ENCODE measurements at places on chromosomes 1 and 21.
A peak's percentile ranks its signal among the peaks of the same experiment; 100 is the strongest.

DNA sequence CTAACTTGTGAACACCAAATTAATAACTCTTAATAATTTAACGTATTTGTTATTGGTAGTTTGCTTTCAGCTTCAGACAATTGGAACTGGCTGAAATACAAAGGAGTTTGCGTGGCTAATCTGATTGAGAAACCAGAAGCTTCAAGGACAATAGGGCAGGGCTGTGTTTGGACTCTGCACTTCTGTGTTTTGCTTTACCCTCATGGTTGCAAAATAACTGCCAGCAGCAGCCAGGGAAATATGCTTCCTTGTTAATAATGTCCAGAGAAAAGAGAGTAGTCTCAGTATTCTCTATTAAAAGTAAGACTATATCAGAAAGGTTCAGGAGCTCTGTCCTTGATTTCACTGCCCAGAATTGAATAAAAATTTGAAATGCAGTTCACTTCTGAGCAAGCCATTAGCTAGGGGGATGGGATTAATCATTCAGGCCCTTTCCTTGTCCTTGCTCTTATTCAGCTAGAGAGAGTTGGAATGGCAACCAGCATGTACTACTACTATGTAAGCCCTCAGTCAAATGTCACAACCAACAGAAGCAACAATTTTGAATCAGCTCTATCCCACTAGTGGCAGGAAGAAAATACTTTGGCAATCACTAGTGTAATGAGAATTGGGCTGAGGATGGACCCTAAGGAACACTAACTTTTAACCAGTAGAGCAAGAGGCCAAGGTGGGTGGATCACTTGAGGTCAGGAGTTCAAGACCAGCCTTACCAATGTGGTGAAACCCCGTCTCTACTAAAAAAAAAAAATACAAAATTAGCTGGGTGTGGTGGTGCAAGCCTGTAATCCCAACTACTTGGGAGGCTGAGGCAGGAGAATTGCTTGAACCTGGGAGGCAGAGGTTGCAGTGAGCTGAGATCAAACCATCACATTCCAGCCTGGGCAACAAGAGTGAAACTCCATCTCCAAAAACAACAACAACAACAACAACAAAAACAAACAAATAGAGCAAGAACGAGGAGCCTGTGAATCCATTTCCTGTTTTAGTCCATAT lies 76.8 kb downstream of the POU2F1 start:
- peak; percentile 66 for DNase-seq

DNA sequence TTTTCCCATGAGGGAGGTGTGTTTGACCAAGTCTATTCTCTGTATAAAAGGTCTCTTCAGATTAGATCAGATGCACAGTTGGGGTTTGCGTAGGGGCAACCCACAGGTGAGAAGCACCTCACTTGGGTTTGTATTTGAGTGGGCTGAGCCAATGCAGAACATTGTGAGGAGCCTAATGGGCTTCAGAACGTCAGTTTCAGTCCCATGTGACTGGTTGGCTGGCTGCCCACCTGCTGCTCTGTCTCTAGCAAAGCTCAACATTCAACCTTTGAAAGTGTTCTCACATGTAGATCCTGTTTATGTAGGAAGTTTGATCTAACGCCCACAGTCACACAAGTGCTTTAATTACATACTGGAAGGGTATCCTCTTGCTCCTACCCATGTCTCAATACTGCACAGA lies 105.5 kb downstream of the FASLG start:
- no peak for DNase-seq

GRCh38 chr1:199855580-199855979 lies 171.9 kb upstream of the NR5A2 start:
- DNase-seq, result peak; percentile 86

- DNase-seq, result no peak
Observed at GRCh38 chr1:156936721-156937220, 16.3 kb downstream of the LRRC71 start.

- peak; percentile 60 for DNase-seq
Observed at GRCh38 chr21:44872649-44873355, 688 bp downstream of the PTTG1IP start.

GRCh38 chr1:183121609-183122008 lies 64.5 kb upstream of the LAMC2 start:
- DNase-seq, result no peak

DNA sequence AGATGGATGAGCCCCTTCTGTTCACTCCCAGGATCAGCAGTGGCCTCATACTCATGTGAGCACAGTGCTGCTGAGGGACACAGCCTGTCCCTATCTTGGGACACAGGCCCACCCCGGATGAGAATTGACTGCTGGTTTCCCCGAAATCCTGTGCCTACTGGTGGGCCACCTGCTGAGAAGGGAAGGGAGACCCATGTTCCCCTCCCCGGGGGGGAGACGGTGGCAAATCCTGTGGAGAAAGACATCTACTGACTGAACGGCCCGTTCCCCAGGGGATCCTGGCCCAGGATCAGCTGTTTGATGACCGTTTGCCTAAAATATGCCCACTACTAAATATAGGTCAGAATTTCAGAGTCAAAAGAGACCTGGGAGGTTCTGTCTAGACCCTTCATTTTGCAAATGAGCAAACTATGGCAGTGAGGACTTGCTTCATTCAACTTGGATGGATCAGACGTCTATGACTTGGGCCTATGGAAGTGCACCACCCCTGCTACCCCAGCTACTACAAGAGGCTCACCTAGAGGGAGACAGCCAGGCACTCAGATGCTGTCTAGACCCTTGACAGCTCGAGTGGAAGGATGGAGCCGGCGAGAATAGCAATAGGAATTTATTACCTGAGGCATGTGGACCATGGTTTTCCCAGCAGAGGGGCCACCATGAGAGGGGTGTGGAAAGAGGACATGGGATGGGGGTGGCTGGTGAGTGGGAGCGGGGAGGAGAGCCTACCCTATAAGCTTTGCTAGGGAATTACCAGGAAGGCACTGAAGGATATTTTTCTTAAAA lies 15.6 kb upstream of the THEMIS2 start:
- no peak for DNase-seq

DNA sequence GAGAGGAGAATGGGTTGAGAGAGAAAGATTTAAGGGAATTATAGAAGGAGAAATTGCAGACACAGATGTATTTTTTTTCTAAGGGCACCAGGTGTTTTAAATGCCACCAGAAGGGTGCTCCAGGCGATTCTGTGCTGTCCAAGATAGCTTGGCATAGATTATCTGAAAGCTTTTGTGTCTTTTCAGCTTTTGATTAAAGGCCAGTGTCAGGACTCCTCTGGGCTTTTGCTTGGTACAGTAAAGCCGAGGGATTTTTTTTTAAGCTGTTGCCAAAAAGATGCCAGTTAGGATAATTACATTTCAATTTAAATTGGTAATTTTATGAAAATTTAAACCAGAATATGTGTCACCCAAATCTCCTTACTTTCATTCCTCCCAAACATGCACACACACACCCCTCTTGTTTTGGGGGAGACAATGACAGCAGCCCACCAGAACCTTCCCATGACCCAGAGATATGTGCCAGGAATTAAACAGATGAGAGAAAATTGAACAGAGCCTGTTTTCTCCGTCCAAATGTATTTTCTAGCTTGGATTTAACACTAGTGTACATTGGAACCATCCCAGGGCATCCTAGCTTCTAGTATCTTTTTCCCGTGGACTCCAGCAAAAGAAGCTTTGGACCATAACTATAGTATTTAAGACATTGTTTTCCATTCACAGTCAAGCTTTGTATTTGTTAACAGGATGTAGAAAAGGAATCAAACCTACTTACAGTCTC lies 670.7 kb upstream of the CXADR start:
- no peak for DNase-seq

DNA sequence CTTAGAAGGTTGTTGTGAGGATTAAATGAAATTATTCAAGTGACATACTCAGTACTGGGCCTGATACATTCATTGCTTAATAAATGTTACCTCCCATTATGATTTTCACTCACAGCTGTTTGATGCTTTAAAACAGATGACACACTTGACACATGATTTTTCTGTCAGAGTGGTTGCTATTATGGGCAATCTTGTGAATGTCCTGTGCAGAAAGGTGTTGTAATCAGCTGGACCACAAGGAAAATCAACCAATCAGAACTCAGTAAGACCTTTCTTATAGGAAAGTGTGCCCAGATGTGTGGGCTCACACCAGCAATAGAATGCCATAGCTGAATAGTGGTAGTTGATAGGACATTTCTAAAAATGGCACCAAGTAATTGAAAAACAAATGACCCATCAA lies 23.5 kb downstream of the GJA5 start:
- no peak for DNase-seq

DNA sequence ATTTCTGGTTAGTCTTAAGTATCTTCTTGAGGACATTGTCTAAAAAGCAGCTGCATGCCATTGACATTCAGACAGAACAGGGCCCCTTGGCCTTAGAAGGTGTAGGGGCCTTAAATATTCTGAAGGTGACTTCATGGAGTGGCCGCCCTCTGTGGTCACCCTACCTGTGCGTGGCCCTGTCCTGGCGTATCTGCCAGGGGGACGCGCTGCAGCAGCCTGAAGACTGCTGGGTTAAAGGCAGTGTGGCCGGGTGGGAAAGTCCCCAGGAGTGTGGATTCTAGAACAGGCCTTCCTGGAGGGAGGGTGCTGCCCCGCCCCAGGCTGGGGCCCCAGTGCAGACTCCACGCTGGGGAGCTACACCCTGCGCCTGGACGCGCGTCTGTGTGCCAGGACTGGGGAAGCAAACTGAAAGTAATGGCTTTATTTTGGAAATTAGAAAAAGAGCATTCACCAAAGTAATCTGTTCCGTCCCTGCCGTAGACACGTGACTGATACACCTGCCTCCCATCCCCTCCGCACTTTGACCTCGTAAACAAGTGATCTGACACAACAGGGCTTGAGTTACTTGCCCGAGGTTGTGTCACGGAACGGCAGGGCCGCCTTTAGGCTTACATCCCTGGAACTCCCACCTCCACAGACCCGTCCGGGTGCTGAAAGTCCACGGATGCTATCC lies 1.8 kb downstream of the AGPAT3 start:
- peak; percentile 27 for DNase-seq

DNA sequence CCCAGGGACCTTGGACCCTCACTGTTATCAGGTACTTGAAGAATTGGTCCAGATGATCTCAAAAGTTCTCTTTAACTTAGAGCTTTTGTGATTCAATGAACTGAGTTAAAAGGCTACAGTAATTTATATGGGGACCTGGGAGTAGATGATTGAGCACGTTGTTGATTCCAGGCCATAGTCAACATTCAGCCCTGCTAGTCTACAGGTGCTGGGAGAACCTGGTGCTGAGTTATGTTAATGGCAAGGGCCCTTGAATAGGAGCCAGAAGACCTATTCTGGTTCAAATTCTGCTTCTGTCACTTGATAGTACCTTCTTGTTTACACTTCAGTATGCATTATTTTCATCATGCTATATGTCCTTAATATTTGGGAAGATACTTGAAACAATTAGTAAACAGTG lies 11.2 kb downstream of the DYRK3 start:
- no peak for DNase-seq

DNA sequence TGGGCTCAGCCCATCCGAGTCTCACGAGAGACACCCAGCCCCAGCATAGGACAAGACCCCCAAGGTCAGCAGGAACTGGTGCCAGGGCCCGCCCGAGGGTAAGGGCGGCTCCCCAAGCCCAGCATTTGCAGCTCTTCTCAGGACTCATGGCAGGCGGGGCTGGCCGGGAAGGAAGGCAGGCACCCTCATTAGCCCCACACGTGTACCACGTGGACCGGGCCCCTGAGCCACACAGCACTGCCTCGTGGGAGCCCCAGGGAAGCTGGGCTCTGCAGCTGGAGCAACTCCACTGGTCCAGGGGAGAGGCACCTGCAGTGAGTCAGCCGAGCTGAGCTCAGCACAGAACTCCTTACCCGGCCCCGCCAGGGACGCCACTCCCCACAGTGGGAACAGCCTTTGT lies 97.7 kb upstream of the IFFO2 start:
- no peak for DNase-seq

GRCh38 chr1:204296431-204296988 lies 63.2 kb downstream of the PLEKHA6 start:
- peak; percentile 90 for DNase-seq

DNA sequence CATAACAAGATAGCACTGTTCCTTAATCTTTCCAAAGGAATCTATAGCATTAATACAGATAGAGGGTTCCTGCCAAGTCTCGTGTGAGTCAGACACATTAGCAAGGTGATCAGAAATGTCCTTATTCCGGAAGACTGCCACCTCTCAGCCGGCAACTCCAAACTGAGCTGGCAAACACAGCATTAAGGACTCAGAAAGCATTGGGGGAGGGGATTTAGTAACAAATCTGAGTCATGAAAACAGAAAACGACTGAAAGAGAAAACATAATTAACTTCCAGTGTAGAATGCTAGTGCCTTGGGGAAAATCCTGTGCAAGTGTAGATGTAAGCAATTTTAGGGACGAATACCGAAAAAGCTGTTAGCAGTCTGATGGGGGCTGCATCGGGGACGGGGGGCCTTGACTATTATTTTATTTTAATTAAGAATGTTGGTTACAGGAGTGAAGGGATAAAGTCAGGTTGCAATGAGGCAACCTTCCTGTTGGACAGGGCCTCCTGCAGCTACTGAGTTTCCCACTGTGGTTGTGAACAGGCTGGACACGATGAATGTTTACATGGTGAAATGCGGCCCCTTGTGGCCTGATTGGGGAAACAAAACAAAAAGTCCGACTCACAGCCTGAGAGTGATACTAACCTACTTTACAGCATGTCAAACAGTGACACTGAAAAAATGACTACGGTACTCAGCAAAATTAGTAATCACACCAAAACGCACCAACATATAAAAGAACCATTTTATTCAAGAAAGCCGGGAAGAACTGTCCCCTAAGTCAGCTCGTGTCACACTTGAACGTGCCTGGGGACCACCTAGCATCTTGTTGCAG lies 20.7 kb downstream of the MIS18A start:
- DNase-seq, result peak; percentile 84
